Fibroblast of upper back skin (primary cell): ENCODE measurements at places on chromosomes 2 and 18.
A peak's percentile ranks its signal among the peaks of the same experiment; 100 is the strongest.

GRCh38 chr2:226079671-226080181, 680.2 kb downstream of the NYAP2 start:
- peak; percentile 99 for DNase-seq

GRCh38 chr2:72803151-72803550, 22.7 kb downstream of the EXOC6B start:
- peak; percentile 28 for DNase-seq

- no peak for DNase-seq
Observed at GRCh38 chr2:121064186-121064585, 220.8 kb downstream of the TFCP2L1 start.

DNA sequence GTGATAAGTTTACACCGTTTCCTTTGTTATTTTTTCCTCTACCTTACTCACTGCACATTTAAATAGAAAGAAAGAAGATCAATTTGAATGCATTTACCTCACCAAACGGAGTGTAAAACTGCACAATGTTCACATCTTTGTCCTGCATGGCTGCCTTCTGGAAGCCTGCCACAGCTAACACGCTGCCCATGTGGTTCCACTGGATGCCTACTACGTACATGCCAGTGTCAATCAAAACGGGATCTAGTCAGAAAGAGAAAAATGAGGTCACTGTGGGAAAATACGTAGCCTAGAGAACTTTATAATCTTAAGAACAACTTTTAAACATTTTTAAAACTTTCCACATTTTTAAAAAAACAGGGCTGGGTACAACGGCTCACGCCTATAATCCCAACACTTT, 16.4 kb downstream of the WDR35 start:
- DNase-seq, result no peak

- DNase-seq, result no peak
Observed at GRCh38 chr2:107663632-107664031, 163.1 kb upstream of the RGPD4 start.

GRCh38 chr2:164903951-164904350, 51.4 kb downstream of the SLC38A11 start:
- DNase-seq, result no peak

- DNase-seq, result no peak
Observed at GRCh38 chr2:234483568-234484251, 13.2 kb downstream of the ARL4C start.

- no peak for DNase-seq
Observed at GRCh38 chr2:27751377-27751776, 20.1 kb upstream of the MRPL33 start.

- no peak for DNase-seq
Observed at GRCh38 chr2:26316845-26317244, 29.1 kb upstream of the SELENOI start.

GRCh38 chr2:30233271-30234009, 2.1 kb downstream of the LBH start:
- no peak for DNase-seq

DNA sequence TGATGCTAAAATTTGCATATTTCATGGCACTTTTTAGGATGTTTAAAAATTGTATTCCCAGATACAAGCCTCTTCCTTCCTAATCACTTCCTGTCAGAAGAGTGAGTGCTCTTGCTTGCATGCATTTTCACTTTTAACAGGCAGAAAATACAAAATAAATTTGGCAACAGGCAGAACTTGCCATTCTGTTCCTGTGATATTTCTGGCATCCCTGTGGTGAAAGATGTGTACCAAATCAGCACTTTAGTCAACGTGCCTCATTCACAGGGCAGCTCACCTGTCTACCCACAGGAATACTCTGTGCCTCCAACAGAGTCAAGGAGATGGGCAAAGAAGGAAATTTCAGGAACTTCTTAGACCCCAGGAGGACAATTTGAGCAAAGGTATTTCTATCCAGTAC, 360.9 kb downstream of the AKAIN1 start:
- DNase-seq, result no peak

DNA sequence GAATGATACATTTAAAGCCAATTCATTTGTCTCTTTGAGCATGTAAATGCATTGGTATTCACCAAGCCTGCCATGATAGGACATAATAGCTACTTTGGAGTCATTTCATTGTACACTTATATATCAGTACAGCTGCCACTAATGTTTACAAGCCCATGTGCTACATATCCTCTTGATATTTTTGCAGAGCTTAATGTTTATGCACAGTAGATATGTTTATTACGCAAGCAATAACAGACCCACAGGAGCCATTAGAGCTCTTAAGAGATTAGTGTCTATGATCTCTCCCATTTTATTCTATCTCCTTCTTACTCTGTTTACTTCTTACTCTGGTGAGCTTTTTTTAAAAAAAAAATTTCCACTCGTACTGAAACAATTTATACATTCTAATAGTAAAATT, 1132.1 kb upstream of the ZEB2 start:
- DNase-seq, result no peak

- DNase-seq, result no peak
Observed at GRCh38 chr2:165969227-165969626, 15.7 kb upstream of the TTC21B start.

DNA sequence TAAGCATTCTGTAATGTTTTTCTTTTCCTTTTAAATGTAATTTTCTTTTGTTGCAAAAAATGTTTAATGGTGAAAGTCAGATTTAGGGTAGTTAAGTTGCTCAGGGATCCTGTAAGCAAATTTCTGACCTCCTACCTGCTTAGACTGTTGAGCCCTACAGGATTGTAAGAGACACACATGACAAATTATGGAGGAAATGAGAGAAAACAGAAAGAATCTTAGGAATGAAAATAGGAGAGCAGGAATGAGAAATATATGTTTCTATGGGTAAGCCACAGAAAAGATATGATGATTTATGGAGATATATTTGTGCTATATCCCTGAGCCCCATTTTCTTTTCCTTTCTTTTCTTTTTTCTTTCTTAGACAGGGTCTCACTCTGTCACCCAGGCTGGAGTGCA, 28.3 kb downstream of the CYBRD1 start:
- peak; percentile 65 for DNase-seq

DNA sequence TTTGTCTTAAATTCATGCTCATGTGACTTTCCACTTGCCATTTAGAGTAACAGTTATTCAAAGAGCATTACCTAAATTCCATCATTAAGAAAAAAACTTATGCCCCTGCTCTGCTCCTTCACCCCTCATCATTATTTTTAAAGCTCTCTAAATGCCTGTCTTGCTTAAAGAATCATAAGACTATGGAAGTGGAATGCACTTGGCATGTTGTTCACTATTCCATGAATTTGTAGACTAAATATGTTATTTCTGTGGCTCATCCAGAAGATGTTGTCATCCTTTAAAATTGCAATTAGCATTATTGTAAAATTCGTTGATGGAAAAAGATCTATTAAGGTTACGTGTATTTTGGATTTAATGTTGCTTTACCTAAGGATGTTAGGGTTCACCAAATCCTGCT, 61.8 kb downstream of the FMNL2 start:
- DNase-seq, result peak; percentile 57

DNA sequence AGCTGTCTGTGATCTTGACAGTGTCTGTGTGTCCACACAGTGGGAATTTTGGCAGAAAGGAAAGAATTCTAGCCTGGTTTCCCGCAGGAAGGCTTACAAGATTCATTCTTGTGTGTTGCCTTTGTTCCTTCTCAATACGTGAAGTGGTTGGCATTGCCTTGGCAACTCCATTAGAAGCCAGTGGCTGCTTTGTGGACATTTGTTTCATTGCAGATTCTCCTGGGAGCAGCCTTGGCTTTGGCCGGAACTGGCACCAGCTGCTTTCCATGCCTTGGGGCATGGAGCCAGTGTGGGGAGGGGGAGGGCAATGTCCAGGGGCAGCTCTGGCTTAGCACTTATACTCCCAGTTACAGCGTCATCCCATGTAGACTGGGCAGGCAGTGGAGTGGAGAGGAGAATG, 39.4 kb downstream of the KIF5C start:
- no peak for DNase-seq

GRCh38 chr18:22703883-22704585, 229.1 kb upstream of the RBBP8 start:
- peak; percentile 58 for DNase-seq

DNA sequence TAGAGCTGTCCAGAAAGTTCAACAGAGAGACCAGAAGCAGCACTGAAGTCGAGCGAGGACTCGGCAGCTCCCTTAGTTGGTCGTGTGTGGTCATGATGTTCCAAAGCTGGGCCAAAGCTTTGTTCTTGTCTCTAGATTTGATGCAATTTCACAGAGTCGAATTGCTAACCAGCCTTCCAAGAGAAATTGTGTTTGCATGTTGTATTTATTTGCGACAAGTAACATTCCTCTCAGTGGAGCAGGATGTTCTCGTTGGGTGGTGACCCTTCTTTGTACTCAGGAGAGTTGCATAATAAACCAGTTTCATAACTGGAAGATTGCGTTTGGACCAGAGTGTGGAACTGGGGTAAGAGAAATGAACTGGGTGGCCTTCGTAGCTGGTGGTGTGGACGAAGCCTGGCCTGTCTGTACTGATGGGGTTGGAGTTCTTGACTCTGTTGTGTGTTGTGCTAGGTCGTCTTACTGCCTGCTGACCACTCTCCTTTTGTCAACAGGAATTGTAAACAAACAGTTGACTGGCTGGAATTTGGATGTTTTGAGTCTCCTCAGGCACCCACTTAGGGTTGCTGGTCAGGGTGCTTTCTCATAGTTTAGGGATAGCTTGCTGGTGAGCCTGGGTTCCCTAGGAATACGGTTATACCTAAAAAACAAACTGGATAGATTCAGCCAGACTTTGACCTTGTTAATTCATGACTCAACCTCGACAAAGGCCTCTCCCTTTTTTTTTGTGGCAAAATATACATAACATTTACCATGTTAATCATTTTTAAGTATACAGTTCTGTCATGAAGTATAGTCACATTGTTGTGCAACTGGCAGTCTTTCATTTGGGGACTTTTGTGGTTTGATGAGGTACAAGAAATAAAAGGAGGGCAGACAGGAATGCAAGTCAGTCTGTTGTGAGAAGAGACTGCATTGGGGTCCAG, 28.9 kb upstream of the TOGARAM2 start:
- no peak for DNase-seq

GRCh38 chr2:68715353-68716041, 19.1 kb upstream of the ARHGAP25 start:
- DNase-seq, result peak; percentile 51

GRCh38 chr2:175036582-175037018, 31.4 kb upstream of the CHN1 start:
- peak; percentile 9 for DNase-seq

- peak; percentile 21 for DNase-seq
Observed at GRCh38 chr2:143847257-143847656, 672.7 kb downstream of the ZEB2 start.

DNA sequence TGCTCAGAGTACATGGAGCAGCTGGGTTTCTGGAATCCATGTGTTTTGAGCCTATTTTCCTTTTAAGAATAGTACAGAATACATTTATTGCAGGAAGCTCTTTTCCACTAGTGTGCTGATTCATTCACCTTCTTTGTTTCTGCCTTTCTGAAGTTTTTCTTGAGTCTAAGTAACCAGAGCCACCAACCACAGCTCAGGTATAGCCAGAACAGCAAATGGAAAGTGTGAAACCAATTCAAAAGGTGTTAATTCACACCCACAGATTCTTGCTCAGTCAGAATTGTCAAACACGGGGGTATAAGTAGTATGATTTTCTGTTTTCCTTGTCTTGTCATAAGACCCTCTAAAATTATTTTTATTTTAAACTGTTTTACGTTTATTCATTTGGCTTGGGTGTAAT, 75.9 kb upstream of the DYNAP start:
- no peak for DNase-seq
